ENCODE measurements at places on chromosomes 5 and 9.

DNA sequence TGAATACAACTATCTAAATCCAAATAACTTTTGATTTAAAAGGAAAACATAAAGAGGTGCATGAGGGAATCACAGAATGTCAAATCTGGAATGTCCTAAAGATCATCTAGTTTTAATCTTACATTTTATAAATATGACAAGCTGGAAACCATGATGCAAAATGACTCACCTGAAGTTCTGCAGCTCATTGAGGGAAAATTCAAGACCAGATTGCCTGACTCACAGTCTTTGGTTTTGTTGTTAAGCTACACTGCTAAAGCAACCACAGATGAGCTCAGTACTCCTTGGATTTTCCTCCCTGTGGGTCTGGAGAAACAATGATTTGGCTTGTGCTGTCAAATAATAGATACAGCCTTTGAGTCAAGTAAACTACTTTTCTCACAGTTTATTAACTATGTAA is 19.1 kb upstream of the EDIL3 start:
- no peak for DNase-seq

DNA sequence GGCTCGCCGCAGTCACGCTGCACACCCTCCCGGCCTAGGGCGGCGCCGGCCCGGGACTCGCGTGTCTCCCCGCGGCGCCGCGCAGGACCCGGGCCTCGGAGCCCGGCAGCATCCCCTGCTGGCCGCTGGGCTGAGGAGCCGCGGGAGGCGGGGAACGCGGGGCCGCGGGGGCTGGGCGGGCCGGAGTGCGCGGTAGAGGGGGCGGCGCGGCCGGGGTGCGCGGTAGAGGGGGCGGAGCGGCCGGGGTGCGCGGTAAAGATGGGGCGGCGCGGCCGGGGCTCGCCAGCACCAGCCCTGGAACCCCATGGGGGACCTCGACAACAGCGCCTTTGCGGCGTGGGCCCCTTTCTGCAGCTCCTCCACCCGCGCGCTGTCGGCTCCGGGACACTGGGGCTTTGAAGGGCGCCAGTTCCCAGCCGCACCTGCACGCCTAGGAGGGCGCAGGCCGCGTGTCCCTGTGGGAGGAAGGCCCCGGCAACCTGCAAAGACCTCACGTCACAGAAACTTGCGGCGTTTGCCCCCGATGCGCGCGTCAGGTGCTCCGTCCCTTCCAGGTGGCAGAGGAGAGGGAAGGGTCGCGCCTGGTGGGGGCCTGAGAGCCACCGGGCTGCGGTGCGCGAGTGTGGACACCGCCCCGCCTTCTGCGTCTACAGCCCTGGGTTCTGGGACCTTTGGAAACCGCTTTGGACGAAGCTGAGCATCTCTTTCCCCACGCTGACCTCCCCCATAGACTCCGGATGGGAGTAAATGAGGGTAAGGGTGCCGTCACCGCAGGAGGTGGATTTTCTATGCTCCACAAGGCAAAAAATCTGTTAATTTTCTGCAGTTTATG is 49.6 kb downstream of the NSUN2 start:
- peak; percentile 69 for DNase-seq

- peak; percentile 85 for DNase-seq
These were observed 14.7 kb upstream of the NINJ1 start for GRCh38 chr9:93148721-93149120.

DNA sequence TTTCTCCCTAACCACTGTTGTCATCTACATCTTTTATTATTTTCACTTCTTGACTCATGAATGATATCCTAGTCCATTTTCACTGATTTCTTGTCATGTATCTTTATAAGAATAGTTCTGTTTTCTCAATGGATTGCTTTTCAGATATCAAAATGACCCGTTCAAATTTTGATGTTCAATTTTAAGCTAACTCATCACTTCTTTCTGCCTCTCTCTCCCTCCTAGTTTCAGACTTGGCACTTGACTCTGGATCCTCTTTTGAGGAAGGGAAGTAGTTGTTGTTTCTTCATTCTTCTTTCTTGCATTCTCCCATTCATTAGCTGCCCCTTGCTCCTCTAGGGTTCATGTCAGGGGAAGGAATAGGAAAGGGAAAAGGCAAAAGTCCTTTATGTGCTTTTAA is 23.7 kb downstream of the CSNK1G3 start:
- DNase-seq: no peak

GRCh38 chr5:88279584-88279983 is 10.9 kb upstream of the TMEM161B start:
- peak; percentile 61 for DNase-seq

- DNase-seq: no peak
These were observed 5.9 kb downstream of the CMYA5 start for GRCh38 chr5:79695526-79695925.

DNA sequence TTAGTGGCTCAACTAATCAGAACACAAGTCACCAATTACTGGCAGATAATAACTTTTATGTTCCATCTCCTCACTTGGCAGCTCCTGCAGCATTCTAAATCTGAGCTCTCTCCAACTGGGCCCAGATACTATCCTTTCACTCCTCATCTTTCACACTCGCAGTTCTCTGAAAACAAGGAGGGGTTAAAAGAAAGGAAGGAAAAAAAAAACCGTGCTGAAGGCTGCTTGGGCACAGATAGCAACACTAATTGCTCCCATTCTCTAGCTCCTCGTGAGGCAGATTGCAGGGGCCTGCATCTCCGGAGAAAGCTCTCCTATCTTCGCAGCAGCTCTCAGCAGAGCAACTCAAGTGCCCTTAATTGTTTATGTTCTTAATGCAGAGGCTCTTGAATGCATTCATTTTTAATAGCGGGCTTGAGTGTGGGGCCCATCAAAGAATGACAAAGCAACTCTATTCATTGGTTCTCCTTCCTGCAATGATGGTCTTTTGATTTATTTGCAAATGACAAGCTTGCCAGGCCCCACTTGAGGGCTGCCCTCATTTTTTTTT is 23.9 kb downstream of the TLE1 start:
- DNase-seq: no peak

- DNase-seq: no peak
These were observed 21.2 kb downstream of the S1PR3 start for GRCh38 chr9:89012294-89013042.

- DNase-seq: no peak
These were observed 10.0 kb upstream of the CACFD1 start for GRCh38 chr9:133449760-133450159.

DNA sequence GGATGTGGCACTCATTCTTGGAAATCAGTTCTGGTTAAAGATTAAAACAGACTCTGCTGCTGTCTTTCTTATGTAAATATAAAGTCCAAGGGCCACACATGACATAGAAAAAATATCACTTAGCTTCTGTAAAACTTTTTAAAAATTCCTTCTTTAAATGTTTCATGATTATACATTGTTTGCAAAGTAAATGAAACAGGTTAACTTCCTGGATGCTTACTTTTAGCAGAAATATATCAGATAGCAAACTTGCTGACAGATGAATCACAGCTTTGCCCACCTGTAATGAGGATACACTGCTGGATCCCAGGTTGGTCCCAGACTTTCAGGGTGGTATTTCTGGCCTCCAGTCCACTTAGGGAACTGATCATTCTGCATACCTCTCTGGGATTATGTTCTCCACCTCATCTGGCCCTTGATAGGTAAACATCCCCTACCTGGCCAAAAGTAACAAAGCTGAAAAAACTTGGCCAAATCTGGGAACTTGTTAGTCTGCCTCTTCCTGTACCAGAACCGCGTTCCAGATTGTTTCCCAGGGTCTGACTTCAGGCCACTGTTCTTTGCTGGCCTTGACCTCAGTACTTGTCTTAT is 340.5 kb downstream of the ADGRV1 start:
- no peak for DNase-seq

GRCh38 chr5:166102947-166103346 is 2188.5 kb upstream of the WWC1 start:
- DNase-seq: no peak

DNA sequence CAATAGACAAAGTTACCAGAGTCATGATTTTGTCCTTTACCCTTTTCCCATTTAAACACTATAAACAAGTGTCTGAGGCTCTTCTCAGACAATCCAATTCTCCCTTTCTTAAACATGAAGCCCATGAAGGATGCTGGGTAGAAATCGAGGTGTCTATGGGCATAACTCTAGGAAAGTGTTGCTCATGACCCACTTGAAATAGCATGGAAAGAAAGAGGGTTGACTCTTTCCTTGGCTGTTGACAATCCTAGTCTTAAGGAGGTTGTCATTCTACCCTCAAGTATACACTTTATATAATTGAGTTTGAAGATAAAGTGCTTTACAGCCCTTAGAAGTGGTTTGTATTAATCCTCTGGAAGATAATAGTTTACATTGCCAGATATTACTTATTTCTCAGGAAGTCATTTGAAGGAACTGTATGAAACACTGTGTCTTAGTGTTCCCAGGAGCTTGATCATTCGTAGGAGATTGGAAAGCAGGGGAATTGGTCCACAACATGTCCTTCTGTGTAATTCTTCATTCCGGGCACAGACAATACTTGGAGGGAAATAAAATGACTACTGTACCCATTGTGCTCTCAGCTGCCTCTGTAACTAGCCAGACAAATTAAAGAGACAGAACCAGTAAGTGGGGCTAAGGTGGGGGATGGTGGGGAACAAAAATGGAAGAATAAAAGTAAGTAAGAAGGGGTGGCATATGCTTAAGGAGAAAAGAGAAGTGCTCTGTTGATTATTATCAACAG is 1078.3 kb upstream of the DMAC1 start:
- no peak for DNase-seq

- no peak for DNase-seq
These were observed 104.0 kb downstream of the ATP10B start for GRCh38 chr5:160747987-160748386.

DNA sequence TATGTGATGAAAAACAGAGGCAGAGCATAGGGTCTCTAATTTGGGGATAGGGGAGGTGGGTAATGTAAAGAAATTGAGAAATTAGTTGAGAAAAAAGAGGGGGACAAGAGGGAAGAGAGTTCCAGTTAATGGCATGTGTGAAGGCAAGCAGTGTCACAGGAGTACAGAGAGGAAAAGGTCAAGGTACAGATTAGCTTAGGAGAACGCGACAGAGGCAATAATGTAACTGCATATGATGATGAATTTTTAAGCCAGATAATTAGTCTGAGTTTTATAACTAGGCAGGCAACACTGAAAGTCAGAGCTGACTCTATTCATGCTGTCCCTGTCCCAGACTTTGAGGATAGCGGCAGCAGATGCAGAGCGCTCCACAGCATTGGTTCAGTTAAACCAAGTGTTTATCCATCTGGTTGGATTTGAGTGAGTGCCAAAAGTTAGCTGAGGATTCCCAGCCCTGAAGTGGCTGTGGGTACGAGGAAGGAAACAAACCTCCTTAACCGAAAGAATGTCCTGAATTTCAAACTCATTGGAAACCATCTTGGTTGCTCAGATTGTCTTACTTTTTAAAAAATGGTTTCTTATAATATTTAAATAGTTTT is 315.2 kb downstream of the ARHGAP26 start:
- DNase-seq: no peak

DNA sequence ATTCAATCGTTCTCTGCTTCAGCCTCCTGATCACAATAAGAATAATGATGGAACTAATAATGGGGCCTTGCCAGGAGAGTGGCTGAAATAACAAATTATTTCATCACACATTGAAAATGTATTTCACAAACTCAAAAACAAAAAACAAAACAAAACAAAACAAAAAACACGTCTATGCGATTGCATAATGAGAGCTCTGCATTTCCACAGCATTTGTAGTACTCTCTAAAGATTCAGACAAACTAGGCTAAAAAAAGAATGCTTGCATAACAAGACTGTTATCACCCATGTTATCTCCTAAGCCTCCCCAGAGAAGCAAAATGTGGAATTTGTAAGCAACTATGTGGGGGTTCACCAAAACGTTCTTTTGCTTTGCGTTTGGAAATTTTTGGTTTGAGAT is 48.1 kb downstream of the PRELID2 start:
- DNase-seq: no peak

DNA sequence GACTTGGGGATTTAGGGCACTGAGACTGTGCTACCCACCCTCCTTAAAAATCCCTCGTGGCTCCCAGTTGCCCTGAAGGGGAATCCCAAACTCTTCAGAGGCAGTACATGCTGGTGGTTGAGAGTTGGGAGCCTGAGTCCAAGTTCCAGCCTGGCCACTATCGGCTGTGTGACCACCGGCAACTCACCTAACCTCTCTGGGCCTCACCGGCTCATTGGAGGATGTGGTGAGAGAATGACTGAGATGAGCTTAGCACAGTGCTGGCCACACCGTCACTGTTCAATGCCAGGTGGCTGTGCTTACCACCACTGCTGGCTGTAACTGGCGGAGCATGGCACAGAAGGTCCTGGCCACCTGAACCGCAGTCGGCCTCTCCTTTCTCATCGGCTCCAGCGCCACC is 200.2 kb downstream of the C9orf50 start:
- no peak for DNase-seq

DNA sequence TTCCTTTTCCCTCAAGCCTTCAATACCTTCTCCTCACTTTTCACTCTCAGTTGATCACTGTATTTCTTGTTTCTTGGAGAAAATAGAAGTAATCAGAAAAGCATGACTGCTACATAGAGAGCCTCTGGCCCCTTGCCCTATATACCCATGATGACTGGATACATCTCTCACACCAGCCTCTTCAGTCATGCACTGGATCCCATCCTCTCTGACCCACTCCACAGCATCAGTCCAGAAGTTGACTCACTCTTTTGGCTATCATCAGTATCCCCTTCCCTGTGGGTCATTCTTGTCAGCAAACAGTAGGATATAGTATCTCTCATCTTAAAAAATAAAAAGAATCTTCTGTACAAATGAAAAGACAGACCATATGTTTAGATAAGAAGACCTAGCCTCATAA is 32.9 kb downstream of the PTCD2 start:
- DNase-seq: peak; percentile 27

GRCh38 chr5:43033841-43034590 is 6.1 kb downstream of the ANXA2R start:
- no peak for DNase-seq

DNA sequence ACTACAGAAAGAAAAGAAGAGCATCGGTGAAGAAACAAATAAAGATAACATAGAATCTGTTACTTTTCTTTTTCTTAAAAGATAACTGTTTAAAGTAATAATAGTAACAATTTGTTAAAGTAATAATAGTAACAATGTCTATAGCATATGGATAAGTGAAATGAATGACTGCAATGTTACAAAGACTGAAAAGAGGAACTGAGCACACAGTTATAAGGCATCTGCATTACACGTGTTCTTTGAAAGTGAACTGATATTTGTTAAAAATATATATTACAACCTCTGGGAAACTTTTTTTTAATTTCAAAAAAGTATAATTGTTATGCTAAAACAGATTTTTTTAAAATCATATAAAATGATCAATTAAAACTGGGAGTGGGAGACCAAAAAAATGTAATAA is 88.4 kb upstream of the FST start:
- no peak for DNase-seq

GRCh38 chr9:35436933-35437332 is 53.0 kb upstream of the RUSC2 start:
- DNase-seq: no peak

- DNase-seq: peak; percentile 87
These were observed 121.2 kb downstream of the CEMIP2 start for GRCh38 chr9:71647094-71647591.

DNA sequence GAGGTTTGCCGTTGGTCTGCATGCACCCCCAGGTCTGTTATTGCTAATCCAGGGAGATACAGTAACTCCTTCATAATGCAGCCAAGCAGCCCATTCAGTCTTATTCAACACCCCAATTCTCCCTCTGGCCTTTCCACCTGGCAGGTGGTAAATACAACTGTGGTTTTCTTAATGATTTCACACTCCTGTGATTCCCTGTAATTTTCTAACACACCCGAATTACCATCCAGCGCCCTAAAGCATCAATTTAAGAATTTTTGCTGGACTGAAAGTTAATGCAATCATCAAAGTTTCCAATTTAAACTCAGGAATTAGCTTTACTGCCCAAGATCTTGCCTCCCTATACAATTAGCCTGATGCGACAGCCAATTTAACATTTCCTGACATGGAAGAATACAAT is 62.5 kb downstream of the GNAQ start:
- no peak for DNase-seq

- DNase-seq: peak; percentile 24
These were observed at the start of gene PTCH1 for GRCh38 chr9:95516734-95517558. PTCH1 (minus strand) TSS chr9:95516971.

Measured in suppressor macrophage treated with lipopolysaccharide for 1 hour (primary cell).